Peyer's patch (tissue), 4 donors: ENCODE measurements at places on chromosomes 7 and 10. TPM values are rescaled to one million over a fixed set of nuclear protein-coding genes. Genes with fewer than 3 reads are reported as not detected.

The GRID2IP gene
- total RNA-seq = 0.40 TPM

The AUTS2 gene
- total RNA-seq = 68.3 TPM

The NAT16 gene
- total RNA-seq = 1.0 TPM

The IDI2 gene
- total RNA-seq = not detected

The CCDC146 gene
- 23.5 TPM for total RNA-seq

The NUB1 gene
- total RNA-seq = 66.4 TPM

The MEOX2 gene
- not detected for total RNA-seq

The ZMYND11 gene
- 39.0 TPM for total RNA-seq

The OR6V1 gene
- not detected for total RNA-seq

The CRYGN gene
- not detected for total RNA-seq

The ACTL6B gene
- total RNA-seq = not detected

The SORCS1 gene
- 2.4 TPM for total RNA-seq

The ACSM6 gene
- total RNA-seq = not detected

The BEND7 gene
- total RNA-seq = 23.1 TPM

The C10orf143 gene
- 5.8 TPM for total RNA-seq

The PAX2 gene
- total RNA-seq = not detected
